ENCODE measurements at places on chromosomes 3 and 15.

GRCh38 chr3:105518203-105518602 is 151.5 kb downstream of the ALCAM start:
- no peak for DNase-seq

DNA sequence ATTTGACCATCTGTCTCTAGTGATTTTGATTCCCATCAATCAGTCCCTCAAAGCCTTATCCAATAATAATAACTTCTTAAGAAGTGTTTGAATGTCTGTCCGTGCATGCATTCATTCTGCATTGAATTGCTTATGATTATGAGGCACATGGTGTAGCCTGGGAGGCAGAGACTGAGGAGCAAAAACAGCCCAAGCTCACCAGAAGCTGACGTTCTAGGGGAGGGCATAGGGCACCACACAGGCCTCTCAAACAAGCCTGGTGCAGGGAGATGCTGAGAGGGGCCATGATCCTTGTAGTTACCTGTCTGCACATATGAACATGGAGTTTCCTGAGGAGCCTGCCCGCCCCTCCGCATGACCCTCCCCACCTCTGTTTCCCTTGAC is 89.2 kb upstream of the POMGNT2 start:
- DNase-seq = no peak

DNA sequence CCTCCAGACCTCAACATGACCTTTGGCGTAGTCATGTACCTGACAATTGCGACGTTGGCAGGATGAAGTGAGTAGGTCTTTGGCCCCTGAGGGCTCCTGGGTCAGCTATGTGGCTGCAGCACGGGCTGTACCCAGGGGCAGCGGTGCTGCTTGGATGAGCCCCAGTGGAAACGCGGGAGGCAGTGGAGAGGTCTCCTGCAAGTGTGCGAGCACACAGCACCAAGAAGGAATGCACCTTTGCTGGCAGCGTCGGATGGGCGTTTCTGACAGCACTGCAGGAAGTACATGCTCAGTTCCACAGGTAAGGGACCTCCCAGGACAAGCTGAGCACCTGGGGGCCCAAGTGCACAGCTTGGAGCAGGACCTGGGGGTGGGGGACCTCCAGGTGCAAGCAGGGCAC is 67.4 kb upstream of the UNC13C start:
- no peak for DNase-seq

- peak; percentile 89 for DNase-seq
Observed at GRCh38 chr3:188772886-188773285, 398.9 kb upstream of the TPRG1 start.

Data from EH (cell line).